Activated CD4-positive, alpha-beta T cell treated with anti-CD3 and anti-CD28 coated beads, Interleukin-2, amount 10 ng/mL, durations not matched to agents 7 days and 5 days (primary cell): ENCODE measurements at places on chromosomes 13 and 19. TPM values are rescaled to one million over a fixed set of nuclear protein-coding genes. Genes with fewer than 3 reads are reported as not detected.
A peak's percentile ranks its signal among the peaks of the same experiment; 100 is the strongest.

The LYL1 gene
- total RNA-seq: 2.3 TPM

The CACTIN gene
- 31.8 TPM for total RNA-seq

The SERP2 gene
- not detected for total RNA-seq

The CCDC61 gene
- total RNA-seq: 27.0 TPM

The CACNG6 gene
- not detected for total RNA-seq

The REEP6 gene
- 1.6 TPM for total RNA-seq

The CATSPERD gene
- not detected for total RNA-seq

- no peak overlapping the region for H3K27ac ChIP-seq
- no peak for DNase-seq
- H3K36me3 ChIP-seq: no peaks in the 10 kb centered on the region
Measured at GRCh38 chr13:26628706-26629105, 71.2 kb downstream of the WASF3 start.

DNA sequence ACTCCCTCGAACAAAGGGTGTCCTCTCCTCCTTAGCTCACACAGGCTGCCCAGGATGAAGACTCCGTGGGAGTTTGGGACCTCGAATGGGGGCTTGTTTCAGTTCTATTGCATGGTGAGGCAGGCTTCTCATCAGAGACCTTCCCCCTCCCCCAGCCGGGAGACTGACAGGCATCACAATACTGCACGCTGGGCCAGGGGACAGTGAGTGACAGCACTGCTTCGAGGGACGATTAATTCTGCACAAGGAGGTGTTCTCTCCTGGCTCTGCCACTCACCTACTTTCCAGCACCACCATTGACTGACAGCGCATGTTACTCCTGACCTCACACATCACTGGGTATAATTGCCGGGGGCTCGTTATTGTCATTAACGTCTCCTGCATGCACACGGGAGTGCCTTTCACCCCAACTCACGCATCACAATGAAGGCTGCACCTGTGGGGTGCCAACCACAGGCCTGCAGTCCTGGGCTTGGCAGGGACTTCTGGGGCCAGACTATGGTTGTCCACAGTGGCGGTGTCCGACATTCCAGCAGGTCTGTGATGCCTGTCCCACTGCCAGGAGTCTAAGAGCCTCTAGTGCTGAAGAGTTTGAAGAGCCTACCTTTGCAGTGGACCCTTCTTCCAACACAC is 412.2 kb upstream of the TSHZ3 start:
- H3K27ac ChIP-seq: no peak overlapping the region
- H3K4me1 ChIP-seq: no peaks in the 10 kb centered on the region

DNA sequence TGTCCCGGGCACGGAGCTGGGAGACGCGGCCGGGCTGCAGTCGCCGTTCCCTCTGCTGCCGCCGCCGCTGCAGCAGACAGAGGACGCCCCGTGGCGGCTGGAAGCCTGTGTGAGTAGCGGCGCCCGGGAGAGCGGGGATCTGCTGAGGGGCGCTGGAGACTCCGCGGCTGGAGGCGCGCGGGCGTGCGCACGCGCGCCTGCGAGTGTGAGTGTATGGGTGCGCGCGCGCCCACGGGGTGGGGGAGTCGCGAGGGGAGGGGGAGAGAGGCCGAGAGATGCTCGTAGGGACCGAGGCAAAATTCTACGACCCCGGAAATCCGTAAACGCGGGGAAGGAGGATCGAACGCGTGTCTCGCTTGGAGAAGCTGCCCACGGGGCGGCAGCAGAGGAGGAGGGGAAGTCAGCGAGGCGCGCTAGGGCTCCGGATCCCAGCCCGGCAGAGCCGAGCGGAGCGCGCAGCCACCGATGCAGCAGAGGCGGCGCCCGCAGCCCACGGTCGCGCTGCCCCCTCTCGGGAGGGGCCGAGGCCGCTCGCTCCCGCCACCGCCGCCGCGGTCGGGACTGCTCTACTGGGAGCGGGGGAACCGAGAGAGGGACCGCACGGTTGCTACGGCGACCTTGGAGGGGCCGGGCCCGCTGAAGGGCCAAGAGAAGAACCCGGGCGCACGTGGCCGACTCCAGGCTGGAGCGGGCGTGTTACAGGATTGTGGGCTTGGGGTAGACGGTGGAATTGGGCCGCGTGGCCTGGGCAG is at the start of gene ENOX1:
Gene ENOX1 (minus strand): TSS at position 207 of the 752 bp plus-strand sequence.
- no peaks in the 10 kb centered on the region for H3K36me3 ChIP-seq
- peaks cover 54% of the 10 kb centered on the region for H3K27me3 ChIP-seq
- peak; percentile 32 for DNase-seq
- peak within 1 kb of the TSS; percentile 77 for H3K4me3 ChIP-seq

DNA sequence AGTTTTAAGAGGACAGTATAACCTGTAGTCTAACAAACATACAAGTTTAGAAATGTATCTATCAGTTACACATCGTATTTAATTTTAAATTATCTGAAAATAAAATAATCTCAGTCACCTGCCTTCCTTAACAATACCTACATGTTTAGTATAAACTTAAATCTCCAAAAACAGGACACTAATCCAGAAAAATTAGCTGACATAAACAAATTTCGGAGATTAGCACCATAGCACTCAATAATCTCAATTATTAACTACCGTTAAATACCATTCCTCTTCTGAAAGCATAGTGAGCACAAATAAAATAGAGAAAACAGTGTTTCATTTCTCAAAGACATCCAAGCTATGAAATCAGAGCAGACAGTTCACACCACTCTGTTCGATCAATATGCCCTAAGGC is 13.2 kb downstream of the MED4 start:
- no peaks in the 10 kb centered on the region for H3K27me3 ChIP-seq
- peaks cover 57% of the 10 kb centered on the region for H3K36me3 ChIP-seq
- no peak overlapping the region for H3K4me3 ChIP-seq
- no peak overlapping the region for H3K27ac ChIP-seq
- DNase-seq: no peak

DNA sequence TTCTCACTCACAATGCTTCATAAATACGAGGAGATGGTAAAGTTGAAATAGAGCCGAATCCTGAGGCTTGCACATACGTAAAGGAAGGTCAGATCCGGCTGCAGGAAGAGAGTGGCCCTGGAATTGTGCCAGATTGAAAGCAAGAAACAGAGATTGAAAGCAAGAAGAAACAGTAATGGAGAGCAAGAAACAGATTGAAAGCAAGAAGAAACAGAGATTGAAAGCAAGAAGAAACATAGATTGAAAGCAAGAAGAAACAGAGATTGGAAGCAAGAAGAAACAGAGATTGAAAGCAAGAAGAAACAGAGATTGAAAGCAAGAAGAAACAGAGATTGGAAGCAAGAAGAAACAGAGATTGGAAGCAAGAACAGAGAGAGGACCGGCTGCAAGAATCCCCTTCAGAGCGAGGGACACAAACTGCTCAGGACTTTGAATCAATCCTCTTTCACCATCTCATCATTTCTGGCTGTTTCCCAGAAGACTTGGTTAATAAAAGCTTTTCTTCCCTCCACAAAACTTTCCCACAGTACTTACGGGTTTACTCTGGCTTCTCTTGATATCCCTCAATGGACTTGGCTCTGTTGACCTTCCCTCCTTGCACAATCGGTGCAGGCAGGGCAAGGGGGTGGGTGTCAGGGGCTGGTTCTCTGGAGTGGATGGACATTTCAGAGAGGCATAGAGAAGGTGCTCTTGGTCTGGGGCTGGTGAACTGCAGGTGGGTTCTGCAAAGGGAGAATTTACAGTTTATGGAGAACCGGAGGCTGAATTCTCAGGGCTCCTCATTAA is 25.5 kb downstream of the OR7A5 start:
- H3K4me1 ChIP-seq: no peaks in the 10 kb centered on the region
- H3K27me3 ChIP-seq: peaks cover 1% of the 10 kb centered on the region
- DNase-seq: no peak
- H3K36me3 ChIP-seq: no peaks in the 10 kb centered on the region

GRCh38 chr13:105213512-105213911 is 1322.0 kb downstream of the EFNB2 start:
- H3K27ac ChIP-seq: no peak overlapping the region
- no peaks in the 10 kb centered on the region for H3K27me3 ChIP-seq
- H3K4me1 ChIP-seq: no peaks in the 10 kb centered on the region
- no peaks in the 10 kb centered on the region for H3K36me3 ChIP-seq
- no peak for DNase-seq

DNA sequence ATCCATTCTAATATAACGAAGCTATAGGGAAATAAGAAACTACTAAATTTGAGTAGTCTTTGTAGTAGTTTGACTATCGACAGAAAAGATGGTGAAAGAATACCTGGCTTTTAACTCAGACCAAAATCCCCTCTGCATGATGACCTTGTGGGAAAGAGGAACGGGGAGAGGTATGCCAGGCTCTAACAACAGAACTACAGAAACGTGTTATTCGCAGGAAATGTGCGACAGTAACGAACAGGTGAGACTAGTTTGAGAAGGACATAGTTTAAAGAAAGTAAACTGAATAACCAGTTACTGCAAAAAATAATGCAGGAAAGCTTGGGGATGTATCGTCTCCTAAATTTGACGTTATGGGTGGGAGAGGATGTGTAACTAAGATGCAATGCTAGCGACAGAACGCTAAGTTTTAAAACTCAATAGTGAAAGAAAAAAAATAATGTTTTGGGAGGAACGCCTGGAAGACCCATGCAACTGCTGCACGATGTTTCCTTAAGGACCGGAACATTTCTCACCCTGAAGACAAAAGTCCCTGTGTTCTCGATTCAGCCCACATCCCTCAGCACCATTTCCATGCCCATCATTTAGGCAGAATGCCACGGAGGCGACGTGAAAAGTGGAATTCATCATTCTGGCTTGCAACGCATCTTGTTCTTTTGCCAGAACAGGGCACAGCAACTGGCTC is 1.6 kb upstream of the RAP2A start:
- peaks cover 7% of the 10 kb centered on the region for H3K36me3 ChIP-seq
- peak overlapping the region; percentile 99 for H3K4me3 ChIP-seq
- peak overlapping the region; percentile 100 for H3K27ac ChIP-seq
- DNase-seq: no peak
- H3K4me1 ChIP-seq: peaks cover 33% of the 10 kb centered on the region

GRCh38 chr13:91312324-91312723 is 35.2 kb upstream of the MIR17HG start:
- no peak for DNase-seq
- H3K4me1 ChIP-seq: peaks cover 18% of the 10 kb centered on the region
- no peak overlapping the region for H3K4me3 ChIP-seq
- peaks cover 2% of the 10 kb centered on the region for H3K36me3 ChIP-seq
- peaks cover 13% of the 10 kb centered on the region for H3K27me3 ChIP-seq
- no peak overlapping the region for H3K27ac ChIP-seq

- H3K27ac ChIP-seq: no peak within 1 kb of the TSS
- peaks cover 55% of the 10 kb centered on the region for H3K27me3 ChIP-seq
- DNase-seq: no peak
- H3K36me3 ChIP-seq: no peaks in the 10 kb centered on the region
- no peak within 1 kb of the TSS for H3K4me3 ChIP-seq
Measured at GRCh38 chr19:13506471-13506820, at the start of gene CACNA1A. CACNA1A (minus strand) TSS chr19:13506479; CDS start chr19:13506224, 255 bp downstream.

- DNase-seq: no peak
- H3K27ac ChIP-seq: no peak overlapping the region
- H3K36me3 ChIP-seq: no peaks in the 10 kb centered on the region
- peaks cover 20% of the 10 kb centered on the region for H3K27me3 ChIP-seq
- H3K4me3 ChIP-seq: no peak overlapping the region
Measured at GRCh38 chr13:75473468-75473867, 8.5 kb downstream of the TBC1D4 start.

GRCh38 chr19:12611361-12611699 is 610 bp downstream of the ZNF791 start:
- peak; percentile 12 for DNase-seq
- no peaks in the 10 kb centered on the region for H3K27me3 ChIP-seq
- peak overlapping the region; percentile 100 for H3K4me3 ChIP-seq
- peak overlapping the region; percentile 100 for H3K27ac ChIP-seq
- peaks cover 39% of the 10 kb centered on the region for H3K4me1 ChIP-seq

GRCh38 chr13:48476215-48476614 is 56.7 kb downstream of the RCBTB2 start:
- H3K4me1 ChIP-seq: peaks cover 2% of the 10 kb centered on the region
- peak overlapping the region; percentile 62 for H3K27ac ChIP-seq
- H3K4me3 ChIP-seq: no peak overlapping the region
- peaks cover 70% of the 10 kb centered on the region for H3K36me3 ChIP-seq
- no peaks in the 10 kb centered on the region for H3K27me3 ChIP-seq
- no peak for DNase-seq

DNA sequence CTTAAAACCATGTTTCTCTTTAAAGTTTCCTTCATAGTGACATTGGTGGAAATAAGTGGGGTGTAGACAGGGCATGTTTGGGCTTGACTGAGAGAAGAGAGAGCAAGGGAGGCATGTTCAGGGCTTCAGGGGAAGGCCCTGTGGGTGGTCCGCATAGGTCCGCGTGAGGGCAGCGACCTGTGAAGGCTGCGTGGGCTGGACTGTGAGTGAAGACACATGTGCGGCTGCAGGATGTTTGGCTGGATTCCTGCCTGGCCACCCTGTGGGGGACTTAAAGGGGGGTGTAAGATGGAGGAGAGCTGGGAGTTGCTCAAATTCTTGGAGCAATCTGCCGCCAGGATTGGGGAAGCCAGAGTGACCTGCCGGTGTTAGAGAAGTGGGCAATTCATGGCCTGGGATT is 23.8 kb upstream of the KLF12 start:
- H3K4me1 ChIP-seq: no peaks in the 10 kb centered on the region
- no peak overlapping the region for H3K4me3 ChIP-seq
- no peaks in the 10 kb centered on the region for H3K36me3 ChIP-seq
- H3K27ac ChIP-seq: no peak overlapping the region
- DNase-seq: no peak

GRCh38 chr19:31979949-31980670 is 365.3 kb upstream of the ZNF507 start:
- H3K4me1 ChIP-seq: no peaks in the 10 kb centered on the region
- no peaks in the 10 kb centered on the region for H3K36me3 ChIP-seq
- H3K27me3 ChIP-seq: no peaks in the 10 kb centered on the region
- H3K4me3 ChIP-seq: no peak overlapping the region

GRCh38 chr19:24057144-24057543 is 29.8 kb upstream of the ZNF254 start:
- no peak overlapping the region for H3K4me3 ChIP-seq
- no peak for DNase-seq
- H3K27me3 ChIP-seq: no peaks in the 10 kb centered on the region
- H3K36me3 ChIP-seq: peaks cover 83% of the 10 kb centered on the region

DNA sequence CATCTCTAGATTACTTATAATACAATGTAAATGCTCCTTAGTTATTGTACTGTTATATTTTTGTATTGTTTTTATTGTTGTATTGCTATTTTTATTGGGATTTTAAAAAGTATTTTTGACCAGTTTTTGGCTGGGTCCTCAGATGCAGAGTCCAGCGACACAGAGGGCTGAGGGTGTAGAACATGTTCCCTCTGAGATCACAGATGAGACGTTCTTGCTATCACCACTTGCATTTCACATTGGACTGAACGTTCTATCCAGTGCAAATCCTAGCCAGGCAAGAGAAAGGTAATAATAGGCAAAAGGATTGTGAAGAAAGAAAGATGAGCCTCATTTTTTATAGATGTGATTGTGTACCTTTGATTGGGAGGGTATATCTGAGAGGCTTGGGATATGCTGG is 15.0 kb downstream of the ZSCAN5A start:
- H3K27ac ChIP-seq: no peak overlapping the region
- peaks cover 7% of the 10 kb centered on the region for H3K36me3 ChIP-seq
- no peak for DNase-seq
- H3K4me3 ChIP-seq: no peak overlapping the region
- peaks cover 22% of the 10 kb centered on the region for H3K4me1 ChIP-seq

GRCh38 chr13:56102641-56103040 is 1038.1 kb upstream of the PRR20A start:
- no peaks in the 10 kb centered on the region for H3K36me3 ChIP-seq
- H3K27ac ChIP-seq: no peak overlapping the region
- H3K27me3 ChIP-seq: no peaks in the 10 kb centered on the region
- no peak for DNase-seq
- no peak overlapping the region for H3K4me3 ChIP-seq

GRCh38 chr19:17441241-17442021 is 7.0 kb downstream of the TMEM221 start:
- no peaks in the 10 kb centered on the region for H3K27me3 ChIP-seq
- H3K27ac ChIP-seq: no peak overlapping the region
- H3K4me3 ChIP-seq: no peak overlapping the region
- DNase-seq: no peak
- H3K4me1 ChIP-seq: no peaks in the 10 kb centered on the region
